Activated CD4-positive, alpha-beta T cell treated with anti-CD3 and anti-CD28 coated beads for 1 hour (primary cell): ENCODE measurements at places on chromosomes 6 and 20.

GRCh38 chr20:13778827-13779226 is 5.9 kb downstream of the ESF1 start:
- no peak for DNase-seq

DNA sequence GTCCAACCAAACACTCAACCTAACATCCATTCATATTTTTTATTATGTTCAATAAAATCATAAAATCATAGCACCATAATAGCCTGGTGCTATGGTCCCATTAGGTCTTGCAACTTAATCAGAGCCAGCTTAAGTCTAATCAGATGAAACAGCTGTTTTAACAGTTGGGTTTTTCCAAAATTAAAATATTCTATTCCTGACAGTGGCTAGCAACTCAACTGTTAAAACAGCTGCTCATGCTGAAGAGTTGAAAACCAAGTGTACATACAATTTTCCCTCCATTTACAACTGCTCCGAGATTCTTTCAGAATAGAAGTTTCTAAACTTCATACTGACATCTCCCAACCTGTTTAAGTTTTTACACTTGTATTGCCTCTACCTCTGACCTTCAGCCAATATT is 89.5 kb downstream of the UBE3D start:
- no peak for DNase-seq

DNA sequence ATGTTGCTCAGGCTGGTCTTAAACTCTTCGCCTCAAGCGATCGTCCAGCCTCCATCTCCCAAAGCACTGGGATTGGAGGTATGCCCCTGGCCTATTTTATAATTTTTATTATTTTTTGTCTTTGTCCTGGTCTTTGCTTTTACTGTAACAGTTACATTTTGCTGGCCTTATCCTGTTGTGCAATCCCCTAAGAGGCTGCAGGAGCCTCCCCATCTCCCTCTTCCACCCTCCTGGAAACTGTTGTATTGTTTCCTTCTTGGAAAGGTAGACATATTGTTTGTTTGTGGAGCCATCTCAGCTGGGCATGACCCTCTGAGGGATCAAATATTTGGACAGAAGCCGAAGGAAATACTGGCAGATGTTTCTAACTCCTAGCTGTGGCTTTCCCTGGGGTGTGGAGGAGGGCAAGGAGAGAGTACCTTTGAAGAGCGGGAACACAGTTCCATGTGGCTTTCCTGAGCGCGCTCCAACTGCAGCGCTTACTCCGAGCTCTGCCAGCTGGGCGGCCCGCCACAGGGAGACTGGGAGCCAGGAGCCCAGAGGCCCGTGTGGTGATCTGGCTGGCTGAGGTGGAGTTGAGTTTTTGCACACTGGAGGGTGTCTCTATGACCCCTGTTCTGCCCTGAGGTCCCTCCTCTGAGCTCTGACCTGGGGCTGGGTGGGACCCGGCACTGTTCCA is 4.9 kb downstream of the MAPK13 start:
- DNase-seq, result no peak

DNA sequence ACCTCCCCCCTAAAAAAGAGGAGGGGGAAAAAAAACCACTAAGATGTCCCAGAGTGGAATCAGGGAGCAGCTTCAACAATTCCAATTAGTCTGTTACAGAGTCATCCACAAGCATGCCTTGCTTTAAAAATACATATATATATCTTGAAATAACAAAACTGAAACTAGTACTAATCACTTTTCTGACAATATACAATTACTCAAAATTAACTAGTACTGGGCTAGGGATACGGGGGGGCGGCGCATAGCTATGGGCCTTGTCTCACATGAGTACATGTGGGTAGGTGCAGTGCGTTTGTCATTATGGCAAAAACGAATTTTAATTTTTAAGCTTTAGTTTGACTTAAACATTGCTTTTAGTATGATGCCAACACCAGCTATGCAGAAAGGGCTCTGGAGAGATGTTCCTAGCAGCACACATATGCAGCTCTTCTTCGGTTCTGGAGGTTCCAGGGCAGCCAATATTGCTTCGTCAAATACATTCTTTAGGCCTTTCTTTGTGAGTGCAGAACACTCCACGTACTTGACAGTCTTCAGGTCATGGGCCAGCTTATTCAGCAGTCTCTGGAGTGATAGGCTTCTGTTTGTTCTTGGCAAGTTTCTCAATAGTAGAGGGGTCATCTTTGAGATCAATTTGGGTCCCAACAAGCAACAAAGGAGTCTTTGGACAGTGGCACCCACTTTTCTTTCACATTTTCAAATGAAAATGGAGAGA is 38.8 kb downstream of the ITCH start:
- DNase-seq, result no peak

DNA sequence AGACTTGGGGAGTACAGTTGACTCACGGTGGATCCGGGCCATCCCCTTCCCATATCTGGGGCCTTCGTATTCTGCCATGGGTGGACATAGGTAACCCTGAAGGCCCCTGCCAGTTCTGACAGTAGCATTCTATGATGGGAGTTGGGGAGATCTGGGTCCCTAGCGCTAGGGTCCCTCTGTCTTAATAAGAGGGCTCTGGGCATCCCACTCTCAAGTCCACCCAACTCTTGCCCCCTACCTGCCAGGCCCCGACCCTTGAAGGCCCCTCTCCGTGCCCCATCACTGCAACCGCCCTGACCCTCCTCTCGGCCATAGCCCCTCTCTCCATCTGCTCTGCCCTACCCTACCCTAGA is 6.5 kb upstream of the CAPN11 start:
- DNase-seq, result no peak

GRCh38 chr20:60058879-60059278 is 100.7 kb downstream of the CDH26 start:
- no peak for DNase-seq

GRCh38 chr6:129978148-129978916 is 40.0 kb upstream of the L3MBTL3 start:
- no peak for DNase-seq

DNA sequence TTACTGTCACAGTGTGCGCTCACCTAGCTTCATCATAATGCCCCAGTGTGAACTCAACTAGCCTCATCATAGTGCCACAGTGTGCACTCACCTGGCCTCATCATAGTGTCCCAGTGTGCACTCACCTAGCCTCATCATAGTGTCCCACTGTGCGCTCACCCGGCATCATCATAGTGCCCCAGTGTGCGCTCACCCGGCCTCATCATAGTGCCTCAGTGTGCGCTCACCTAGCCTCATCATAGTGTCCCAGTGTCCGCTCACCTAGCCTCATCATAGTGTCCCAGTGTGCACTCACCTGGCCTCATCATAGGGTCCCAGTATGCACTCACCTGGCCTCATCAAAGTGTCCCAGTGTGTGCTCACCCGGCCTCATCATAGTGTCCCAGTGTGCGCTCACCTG is 10.6 kb downstream of the TMEM242 start:
- DNase-seq, result no peak

GRCh38 chr20:10805764-10806163 is 132.0 kb upstream of the JAG1 start:
- no peak for DNase-seq

DNA sequence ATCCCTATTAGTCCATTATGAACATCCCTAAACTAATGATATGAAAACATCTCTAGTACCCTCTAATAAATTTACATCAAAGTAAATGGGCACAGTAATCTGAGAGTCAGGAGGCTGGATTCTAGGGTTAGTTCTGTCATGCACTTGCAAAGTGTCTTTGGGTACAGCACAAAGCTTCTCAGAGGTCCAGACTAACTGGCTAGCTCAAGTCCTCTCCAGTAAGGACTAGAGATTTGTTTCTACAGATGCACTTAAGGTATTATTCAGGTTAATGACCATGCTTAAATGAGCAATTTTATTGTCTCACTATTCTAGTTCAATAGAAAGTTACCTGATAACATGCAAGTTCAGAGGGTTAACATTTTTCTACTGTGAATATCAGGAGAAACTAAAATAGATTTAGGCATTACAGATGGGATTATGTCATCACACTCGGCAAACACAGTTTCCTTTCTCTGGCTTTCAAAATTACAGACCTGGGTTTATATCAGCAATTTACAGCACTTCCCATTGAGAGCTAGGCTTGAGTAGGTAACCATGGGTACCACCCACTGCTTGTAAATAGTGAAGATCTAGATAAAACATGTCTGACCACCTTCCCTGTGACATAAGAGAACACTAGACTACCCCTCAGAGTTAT is 402.9 kb upstream of the RUNX2 start:
- no peak for DNase-seq

GRCh38 chr6:170045563-170045960 is 245.3 kb downstream of the DLL1 start:
- no peak for DNase-seq
